ENCODE measurements at places on chromosomes 12 and 14.

DNA sequence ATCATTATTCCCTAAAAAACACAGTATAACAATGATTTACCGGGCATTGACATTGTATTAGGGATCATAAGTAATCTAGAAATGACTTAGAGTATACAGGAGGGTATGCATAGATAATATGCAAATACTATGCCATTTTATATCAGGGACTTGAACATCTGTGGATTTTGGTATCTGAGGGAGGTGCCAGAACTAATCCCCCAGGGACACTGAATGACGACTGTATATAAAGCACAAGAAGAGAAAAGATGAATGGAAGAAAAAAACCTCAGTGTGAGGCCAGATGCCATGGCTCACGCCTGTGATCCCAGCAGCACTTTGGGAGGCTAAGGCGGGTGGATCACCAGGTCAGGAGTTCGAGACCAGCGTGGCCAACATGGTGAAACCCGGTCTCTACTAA, 25.5 kb upstream of the COX6A1 start:
- no peaks in the 10 kb centered on the region for H3K36me3 ChIP-seq
- no peak overlapping the region for H3K27ac ChIP-seq
- H3K27me3 ChIP-seq, result no peaks in the 10 kb centered on the region
- H3K4me1 ChIP-seq, result peaks cover 14% of the 10 kb centered on the region
- DNase-seq, result no peak

DNA sequence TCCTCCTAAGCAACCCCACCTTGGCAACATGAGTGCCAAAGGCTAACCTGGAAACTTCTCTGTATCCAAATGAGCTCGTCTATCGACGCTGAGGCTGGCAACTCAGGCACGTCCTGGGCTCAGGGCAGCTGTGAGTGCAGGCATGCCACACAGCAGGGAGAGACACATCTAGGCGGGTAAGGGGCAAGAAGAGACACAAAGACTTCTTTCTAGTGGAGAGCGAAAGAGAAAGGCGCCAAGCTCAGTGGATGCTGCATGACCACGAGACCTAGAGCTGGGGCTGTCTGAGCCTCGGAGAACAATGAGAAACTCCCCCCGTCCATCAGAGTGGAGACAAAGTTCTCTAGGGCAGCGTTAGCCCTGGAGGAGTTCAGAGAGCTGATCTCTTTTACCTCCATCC, 170.4 kb downstream of the CALM1 start:
- no peaks in the 10 kb centered on the region for H3K27me3 ChIP-seq
- no peaks in the 10 kb centered on the region for H3K36me3 ChIP-seq
- H3K4me1 ChIP-seq, result peaks cover 12% of the 10 kb centered on the region
- DNase-seq, result no peak
- no peak overlapping the region for H3K4me3 ChIP-seq

DNA sequence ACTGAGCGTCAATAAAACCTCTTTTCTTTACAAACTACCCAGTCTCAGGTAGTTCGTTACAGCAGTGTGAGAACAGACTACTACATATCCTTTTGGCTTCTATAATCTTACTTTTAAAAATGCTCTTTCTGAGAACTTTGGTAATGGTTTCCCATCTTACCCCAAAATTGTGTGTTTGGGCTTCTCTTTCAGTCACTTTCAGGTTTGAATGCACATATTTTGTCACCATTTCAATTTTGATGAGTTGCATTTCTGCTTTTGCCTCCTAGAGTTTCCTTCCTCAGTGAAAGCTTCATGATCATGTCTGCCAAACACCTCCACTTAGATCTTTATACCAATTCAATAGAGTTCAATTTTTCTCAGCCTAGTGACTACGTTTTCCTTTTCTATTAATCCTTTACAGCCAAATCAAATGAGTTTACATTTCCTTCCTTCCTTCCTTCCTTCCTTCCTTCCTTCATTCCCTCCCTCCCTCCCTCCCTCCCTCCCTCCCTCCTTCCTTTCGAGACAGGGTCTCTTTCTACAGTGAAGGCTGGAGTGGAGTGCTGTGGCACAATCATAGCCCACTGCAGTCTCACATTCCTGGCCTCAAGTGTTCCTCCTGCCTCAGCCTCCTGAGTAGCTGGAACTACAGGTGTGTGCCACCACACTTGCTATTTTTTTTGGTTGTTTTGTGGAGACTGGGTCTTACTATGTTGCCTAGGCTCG, 124.9 kb downstream of the BCAT1 start:
- no peaks in the 10 kb centered on the region for H3K27me3 ChIP-seq
- peaks cover 29% of the 10 kb centered on the region for H3K36me3 ChIP-seq
- no peaks in the 10 kb centered on the region for H3K4me1 ChIP-seq

GRCh38 chr14:35861204-35861868, 35.2 kb downstream of the BRMS1L start:
- no peaks in the 10 kb centered on the region for H3K4me1 ChIP-seq
- no peak overlapping the region for H3K4me3 ChIP-seq
- no peaks in the 10 kb centered on the region for H3K36me3 ChIP-seq
- no peaks in the 10 kb centered on the region for H3K27me3 ChIP-seq
- no peak for DNase-seq

DNA sequence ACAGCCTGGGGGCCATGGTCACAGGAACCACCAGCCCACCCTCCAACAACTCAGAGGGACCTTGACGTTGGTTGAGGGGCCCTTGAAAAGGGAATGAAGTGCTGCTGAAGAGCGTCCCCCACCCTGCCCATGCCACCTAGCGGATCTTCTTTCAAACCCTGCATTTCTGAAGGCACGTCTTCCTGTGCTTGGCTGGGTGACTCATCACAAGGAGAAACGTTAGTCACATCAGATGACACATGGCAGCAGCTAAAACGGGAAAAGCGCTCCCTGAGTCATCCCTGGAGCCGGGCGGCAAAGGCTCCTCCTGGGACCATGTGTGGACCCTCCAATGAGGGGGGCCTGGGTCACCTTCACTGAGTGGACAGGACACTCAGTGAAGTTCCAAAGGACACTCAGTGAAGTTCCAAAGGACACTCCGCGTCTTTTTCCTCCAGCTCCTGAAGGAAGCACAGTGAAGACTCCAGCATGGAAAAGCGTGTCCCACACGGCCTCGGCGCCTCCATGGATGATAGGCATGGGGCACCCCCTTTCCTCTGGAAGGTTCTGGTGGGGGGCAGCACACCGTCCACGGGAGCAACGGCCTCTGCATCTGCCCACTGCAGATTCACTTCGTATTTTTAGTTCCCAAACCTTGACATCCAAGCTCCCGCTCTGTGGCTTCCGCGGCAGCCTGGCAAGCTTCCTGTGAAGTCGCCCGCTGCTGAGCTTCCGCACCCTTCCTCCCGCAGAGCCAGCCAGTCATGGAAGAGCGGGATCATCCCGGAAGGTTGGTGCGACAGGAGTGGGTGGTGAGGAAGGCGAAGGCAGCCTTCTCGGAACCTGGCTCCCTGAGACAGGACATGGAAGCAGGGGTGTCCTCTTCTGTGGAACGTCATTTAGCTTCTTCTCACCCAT, 383.4 kb downstream of the VRK1 start:
- H3K36me3 ChIP-seq, result no peaks in the 10 kb centered on the region
- no peak for DNase-seq
- H3K27ac ChIP-seq, result no peak overlapping the region
- H3K27me3 ChIP-seq, result no peaks in the 10 kb centered on the region

DNA sequence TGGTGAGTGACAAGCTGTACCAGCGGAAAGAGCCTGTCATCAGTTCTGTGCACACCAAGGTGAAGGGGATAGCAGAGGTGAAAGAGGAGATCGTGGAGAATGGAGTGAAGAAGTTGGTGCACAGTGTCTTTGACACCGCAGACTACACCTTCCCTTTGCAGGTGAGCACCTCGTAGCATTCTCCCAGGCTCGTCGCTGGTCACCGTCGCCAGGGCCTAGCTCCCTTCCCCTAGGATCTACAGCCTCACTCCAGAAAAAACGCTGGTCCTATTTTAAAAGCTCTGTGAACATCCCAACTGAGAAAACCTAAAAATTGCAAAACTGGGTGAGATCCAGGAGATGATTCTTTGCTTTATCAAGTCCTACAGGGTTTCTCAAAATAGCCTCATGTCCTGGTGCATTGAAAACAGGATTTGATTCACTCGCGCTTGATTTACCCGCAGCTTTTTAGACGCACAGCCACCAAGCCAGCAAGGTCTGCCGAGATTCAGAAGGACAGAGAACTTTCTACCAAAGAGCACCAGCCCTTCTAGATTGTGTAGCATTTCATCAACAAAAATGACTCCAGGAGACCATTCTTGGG, 22.2 kb downstream of the P2RX7 start:
- H3K27me3 ChIP-seq, result no peaks in the 10 kb centered on the region
- no peak for DNase-seq
- H3K4me1 ChIP-seq, result no peaks in the 10 kb centered on the region
- H3K36me3 ChIP-seq, result no peaks in the 10 kb centered on the region
- H3K4me3 ChIP-seq, result no peak overlapping the region
- no peak overlapping the region for H3K27ac ChIP-seq

DNA sequence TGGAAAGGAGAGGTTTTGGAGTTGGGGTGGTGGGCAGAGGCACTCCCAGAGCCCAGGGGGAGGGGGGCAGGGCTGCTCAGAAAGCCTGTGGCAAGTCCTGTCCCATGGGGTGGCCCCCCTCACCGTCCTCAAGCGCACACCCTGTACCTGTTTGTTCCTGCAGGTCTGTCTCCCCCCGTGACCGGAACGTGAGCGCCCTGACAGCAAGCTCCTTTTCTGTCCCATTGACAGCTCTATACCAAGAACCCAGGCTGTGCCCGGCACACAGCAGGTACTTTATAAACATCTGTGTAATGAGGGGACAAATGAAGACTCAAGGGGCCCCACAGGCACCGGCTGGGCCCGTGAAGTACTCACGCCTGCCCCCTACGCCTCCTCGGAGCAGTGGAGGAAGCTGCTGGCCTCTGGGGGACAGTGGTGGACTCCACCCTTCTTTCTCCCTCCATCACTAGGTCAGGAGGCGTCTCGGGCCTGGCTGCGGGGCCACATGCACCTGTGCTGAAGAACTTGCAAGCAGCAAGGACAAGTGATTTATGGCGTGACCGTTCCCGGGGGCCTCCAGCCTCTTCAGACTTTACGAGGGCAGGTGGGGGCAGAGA, 65.8 kb downstream of the GALNT9 start:
- H3K27me3 ChIP-seq, result no peaks in the 10 kb centered on the region
- no peaks in the 10 kb centered on the region for H3K36me3 ChIP-seq
- H3K4me3 ChIP-seq, result no peak overlapping the region
- no peak for DNase-seq

- DNase-seq, result no peak
- no peaks in the 10 kb centered on the region for H3K27me3 ChIP-seq
- no peaks in the 10 kb centered on the region for H3K36me3 ChIP-seq
Observed at GRCh38 chr14:74977901-74978385, 22.5 kb upstream of the PGF start.

- H3K27ac ChIP-seq, result no peak overlapping the region
- DNase-seq, result peak; percentile 61
- no peaks in the 10 kb centered on the region for H3K4me1 ChIP-seq
- no peaks in the 10 kb centered on the region for H3K36me3 ChIP-seq
- H3K27me3 ChIP-seq, result no peaks in the 10 kb centered on the region
- no peak overlapping the region for H3K4me3 ChIP-seq
Observed at GRCh38 chr12:32947206-32948067, 50.9 kb upstream of the PKP2 start.

GRCh38 chr12:15629761-15630160, 159.4 kb downstream of the EPS8 start:
- H3K4me1 ChIP-seq, result peaks cover 14% of the 10 kb centered on the region
- H3K4me3 ChIP-seq, result no peak overlapping the region
- H3K36me3 ChIP-seq, result no peaks in the 10 kb centered on the region
- H3K27me3 ChIP-seq, result no peaks in the 10 kb centered on the region
- no peak for DNase-seq
- no peak overlapping the region for H3K27ac ChIP-seq

DNA sequence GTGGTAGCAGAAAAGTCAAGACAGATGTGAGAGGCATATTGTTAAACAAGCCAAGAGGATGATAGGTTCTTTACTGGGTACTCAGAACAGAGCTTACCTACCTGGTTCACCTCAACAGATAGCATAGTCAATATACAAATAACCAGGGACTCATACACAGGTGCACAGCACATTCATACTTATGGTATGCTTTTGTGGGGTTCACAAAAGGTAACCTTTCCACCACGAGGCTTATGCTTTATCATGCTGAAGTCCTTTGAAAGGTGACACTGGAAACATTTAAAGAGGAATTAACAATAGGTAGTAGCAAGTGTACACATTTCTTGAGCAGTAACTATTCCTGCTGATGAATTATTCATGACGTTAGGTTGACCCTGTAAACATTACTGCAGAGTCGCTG, 42.2 kb upstream of the MBIP start:
- no peak for DNase-seq
- no peaks in the 10 kb centered on the region for H3K4me1 ChIP-seq
- no peaks in the 10 kb centered on the region for H3K27me3 ChIP-seq
- H3K27ac ChIP-seq, result no peak overlapping the region
- no peak overlapping the region for H3K4me3 ChIP-seq

GRCh38 chr12:64893961-64894360, 69.5 kb downstream of the TBC1D30 start:
- H3K4me1 ChIP-seq, result peaks cover 21% of the 10 kb centered on the region
- no peak overlapping the region for H3K27ac ChIP-seq
- no peak overlapping the region for H3K4me3 ChIP-seq

DNA sequence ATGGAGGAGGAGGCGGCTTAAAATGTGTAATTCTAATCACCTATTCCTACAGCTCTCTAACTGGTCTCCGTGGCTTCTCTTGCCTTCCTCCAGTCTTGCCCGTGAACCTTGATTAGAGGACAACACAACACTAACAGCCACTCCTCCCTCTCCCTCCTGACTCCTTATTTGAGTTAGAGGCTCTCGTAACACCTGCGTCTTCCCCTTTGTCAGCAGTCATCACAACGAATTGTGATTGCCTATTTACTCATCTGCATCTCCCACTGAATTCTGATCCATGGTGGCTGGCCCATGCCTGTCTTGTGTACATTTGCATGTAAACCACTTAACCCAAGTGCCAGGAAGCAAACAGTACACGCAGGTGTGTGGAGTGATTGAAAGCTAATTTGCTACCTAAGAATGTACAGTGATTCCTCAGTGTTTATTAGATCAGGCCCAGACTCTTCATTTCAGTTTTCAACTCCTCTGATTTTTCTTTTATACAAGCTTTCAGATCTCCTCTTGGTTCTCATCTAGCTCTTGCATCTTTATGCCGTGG, 154.5 kb downstream of the MON2 start:
- peaks cover 32% of the 10 kb centered on the region for H3K4me1 ChIP-seq
- no peak overlapping the region for H3K4me3 ChIP-seq
- H3K36me3 ChIP-seq, result no peaks in the 10 kb centered on the region
- H3K27me3 ChIP-seq, result no peaks in the 10 kb centered on the region
- H3K27ac ChIP-seq, result no peak overlapping the region

- H3K4me1 ChIP-seq, result no peaks in the 10 kb centered on the region
- H3K27ac ChIP-seq, result no peak overlapping the region
- no peak for DNase-seq
Observed at GRCh38 chr12:45590646-45591045, 138.9 kb upstream of the ARID2 start.

DNA sequence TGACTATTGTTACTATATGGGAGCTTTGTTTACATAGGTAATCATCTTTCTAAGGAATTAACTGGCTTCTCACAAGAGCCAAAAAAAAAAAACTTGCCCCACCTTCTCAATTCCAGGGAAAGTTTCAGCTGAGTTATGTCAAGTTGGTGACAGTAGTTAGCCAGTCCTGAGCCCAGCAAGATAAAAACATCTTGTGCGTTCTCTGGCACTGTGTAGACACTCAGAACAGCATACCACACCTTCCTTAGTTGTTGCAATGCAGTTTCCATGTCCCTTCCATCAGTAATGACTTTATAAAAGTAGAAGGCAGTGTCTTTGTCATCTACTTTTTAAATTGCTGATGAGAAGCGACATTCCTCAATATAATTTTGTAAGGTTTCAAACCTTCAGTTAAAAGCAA, 50.2 kb downstream of the PTPN21 start:
- no peaks in the 10 kb centered on the region for H3K4me1 ChIP-seq
- no peak overlapping the region for H3K4me3 ChIP-seq
- no peak for DNase-seq

GRCh38 chr12:19894803-19895202, 455.5 kb downstream of the AEBP2 start:
- H3K27ac ChIP-seq, result no peak overlapping the region
- no peaks in the 10 kb centered on the region for H3K4me1 ChIP-seq
- H3K36me3 ChIP-seq, result no peaks in the 10 kb centered on the region
- no peak for DNase-seq
- H3K27me3 ChIP-seq, result no peaks in the 10 kb centered on the region

Measured in GM23338 (cell line).